ENCODE measurements at places on chromosomes 3 and 15. TPM values are rescaled to one million over a fixed set of nuclear protein-coding genes. Genes with fewer than 3 reads are reported as not detected.

- DNase-seq, result no peak
- H3K36me3 ChIP-seq, result peaks cover 3% of the 10 kb centered on the region
- H3K4me1 ChIP-seq, result no peaks in the 10 kb centered on the region
- H3K27me3 ChIP-seq, result no peaks in the 10 kb centered on the region
These were observed 39.3 kb downstream of the ATP1B3 start for GRCh38 chr3:141915766-141916165.

Gene HTR3E
- not detected for total RNA-seq

- no peaks in the 10 kb centered on the region for H3K4me1 ChIP-seq
- no peak overlapping the region for H3K4me3 ChIP-seq
- H3K27ac ChIP-seq, result no peak overlapping the region
- peak; percentile 16 for DNase-seq
- H3K27me3 ChIP-seq, result no peaks in the 10 kb centered on the region
These were observed 435.4 kb upstream of the GOLIM4 start for GRCh38 chr3:168531116-168531515.

Gene MELTF
- 4.4 TPM for total RNA-seq

Data from stomach (tissue), 19 donors.